ENCODE measurements at places on chromosomes 6 and 20.

- DNase-seq = no peak
Observed at GRCh38 chr6:25601800-25602673, 50.0 kb upstream of the SCGN start.

DNA sequence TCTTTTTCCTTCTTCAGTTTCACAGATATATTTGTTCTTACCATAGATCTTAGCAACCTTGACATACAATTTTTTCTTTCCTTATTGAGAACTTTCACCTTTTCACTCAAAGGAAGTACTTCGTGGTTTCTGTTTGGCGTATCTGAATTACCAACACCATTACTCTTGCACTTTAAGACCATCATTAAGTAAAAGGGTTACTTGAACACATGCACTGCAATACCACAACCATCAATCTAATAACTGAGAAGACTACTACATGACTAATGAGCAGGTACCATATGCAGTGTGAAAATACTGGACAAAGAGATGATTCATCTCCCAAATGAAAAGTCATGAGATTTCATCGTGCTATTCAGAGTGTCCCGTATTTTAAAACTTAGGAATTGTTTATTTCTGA is 21.7 kb upstream of the SENP6 start:
- DNase-seq = no peak

DNA sequence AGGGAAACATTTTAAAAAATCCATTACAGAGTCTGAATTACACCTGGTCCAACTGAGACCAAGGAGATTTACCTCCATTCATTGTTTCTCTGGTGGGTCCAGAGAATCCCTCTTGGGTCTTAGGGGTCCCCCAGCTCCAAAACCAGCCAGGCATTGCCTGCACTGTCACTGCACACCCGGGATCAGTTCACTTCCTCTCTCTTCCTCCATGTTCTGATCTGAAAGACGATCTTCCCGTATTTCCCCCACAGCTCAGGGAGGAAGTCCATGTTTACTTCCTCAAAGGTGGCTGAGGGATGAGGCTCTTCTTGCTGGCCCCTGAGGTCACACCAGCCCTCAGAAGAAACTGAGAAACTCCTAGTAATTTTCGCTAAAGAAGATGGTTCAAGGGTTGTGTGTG is 159.7 kb downstream of the BMP7 start:
- no peak for DNase-seq

DNA sequence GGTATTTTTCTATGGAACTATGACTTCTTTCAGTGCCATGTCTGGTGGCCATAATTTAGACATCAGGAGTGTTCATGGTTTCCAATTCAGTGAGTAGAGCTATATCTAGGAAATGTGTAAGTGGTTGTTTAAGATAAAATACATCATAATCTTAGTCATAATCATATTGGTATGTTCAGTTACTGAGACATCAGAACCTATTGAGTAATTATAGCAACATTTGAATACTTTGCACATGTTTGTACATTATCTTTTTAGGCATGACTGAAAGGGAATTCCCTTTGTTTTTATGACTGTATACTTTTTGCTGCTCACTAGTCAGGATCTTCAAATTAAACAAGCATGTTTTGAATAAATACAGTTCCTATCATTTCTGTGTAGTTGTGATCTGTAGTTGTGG is 64.0 kb downstream of the STXBP5 start:
- DNase-seq = no peak

GRCh38 chr20:23534801-23535593 is 33.3 kb downstream of the CST9L start:
- DNase-seq = no peak

All from stimulated activated CD4-positive, alpha-beta T cell treated with anti-CD3 and anti-CD28 coated beads, Interleukin-15, amount 100 ng/mL, for 24 hours (primary cell).